Kasumi-1 (cell line): ENCODE measurements at places on chromosomes 6 and 20.
A peak's percentile ranks its signal among the peaks of the same experiment; 100 is the strongest.

DNA sequence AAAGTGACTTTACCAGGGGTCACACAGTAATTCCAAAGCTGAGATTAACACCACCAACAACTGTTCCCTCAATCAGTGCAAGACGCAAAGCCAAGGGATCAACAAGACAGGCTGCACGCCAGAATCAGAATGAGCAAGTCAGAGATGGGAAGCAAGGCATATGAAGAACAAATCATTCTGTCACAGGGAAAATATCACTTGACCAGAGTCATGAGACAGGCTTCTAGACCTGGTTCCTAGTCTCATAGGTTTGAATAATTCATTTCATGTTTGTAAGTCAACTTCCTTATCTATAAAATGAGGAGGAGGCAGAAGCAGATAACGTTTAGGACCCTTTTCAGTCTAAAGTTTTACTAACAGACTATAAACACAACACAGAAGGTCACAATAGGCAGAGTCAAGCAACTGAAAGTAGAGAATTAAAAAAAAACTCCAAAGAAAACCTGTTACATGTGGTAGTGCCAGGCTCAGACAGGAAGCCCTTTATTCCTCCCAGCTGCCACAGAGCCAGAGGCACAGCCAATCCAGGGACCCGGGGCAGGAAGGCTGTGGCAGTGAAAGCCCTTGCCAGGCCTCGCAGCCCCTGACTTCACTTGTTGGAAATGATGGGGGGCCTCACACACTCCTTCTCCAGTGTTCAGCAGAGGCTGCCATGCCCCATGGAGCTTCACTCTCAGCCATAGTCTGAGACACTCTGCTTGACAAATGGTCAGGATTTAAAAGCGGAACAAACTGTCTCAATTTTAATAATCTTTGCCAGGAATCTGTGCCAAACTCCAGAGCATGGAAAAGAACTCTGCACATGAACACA lies 29.2 kb upstream of the DST start:
- DNase-seq = no peak

DNA sequence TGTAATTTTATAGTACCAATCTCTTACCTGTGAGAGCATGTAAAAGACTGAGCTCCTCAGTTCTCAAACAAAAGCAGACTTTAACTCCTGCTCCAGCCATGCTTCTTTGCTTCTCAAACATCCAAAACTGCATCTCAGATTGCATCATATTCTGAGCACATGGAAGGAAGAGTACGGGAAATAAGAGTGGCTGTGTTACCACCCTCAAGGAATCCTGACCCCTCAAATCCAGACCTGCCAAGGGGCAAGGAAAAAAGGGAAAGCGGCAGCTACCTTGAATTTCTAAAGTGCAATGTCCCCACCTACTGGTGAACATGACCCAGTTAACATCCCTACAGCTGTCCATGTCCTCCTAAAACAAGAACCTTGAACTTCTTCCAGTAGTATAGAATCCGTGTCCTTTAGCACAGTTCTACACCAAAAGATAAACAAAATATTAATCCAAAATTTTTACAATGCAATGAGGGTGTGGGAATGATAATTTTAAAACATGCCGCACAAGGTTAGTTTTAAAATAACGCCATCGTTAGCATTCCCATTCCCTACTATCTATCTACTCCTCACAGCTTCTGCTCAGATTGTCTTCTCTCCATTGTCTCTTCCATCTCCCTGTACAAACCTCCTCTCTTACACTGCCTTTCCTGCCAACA lies 34.1 kb upstream of the HLA-DQB1 start:
- DNase-seq = peak; percentile 46

DNA sequence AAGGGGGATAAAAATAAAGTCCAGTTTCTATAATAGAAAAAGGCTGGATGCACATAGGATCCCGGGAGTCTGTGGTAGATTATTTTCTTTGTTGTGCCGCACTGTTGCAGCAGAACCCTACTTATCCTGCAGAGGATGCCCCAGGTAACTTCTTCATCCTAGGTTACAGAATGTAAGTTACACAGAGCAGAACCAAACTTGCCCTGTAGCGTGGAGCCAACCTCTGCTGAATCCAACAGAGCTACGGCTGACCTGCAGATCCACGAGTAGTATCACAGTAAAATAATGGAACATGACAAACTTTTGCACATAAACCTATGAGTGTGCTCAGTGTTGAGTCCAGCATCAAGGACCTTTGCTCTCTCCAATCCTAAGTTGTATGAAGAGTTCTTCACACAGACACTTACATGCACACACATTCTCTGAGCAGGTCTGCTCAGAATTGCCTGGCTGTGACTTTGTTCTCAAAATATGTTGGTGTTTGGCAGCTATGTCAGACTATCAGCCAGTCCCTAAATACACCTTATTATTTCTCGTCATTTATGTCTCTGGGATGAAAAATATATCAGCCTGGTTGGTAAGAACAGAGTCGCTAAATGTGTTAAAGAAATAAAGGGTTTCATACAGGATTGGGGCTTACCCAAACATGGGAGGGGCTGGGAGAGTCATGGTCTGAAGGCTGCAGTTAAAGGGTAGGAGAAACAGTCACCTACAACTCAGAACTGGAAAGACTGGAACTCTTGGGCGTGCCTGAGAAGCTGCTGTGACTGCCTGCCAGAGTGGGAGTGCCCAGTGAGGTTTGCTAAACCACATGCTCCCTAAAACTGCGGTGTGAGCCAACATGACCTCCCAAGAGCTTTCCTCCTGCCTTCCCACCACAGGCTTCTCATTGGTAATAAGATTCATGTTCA lies 165.1 kb upstream of the SLC24A3 start:
- DNase-seq = no peak

- no peak for DNase-seq
Measured at GRCh38 chr20:44081476-44081875, 105.5 kb downstream of the JPH2 start.

DNA sequence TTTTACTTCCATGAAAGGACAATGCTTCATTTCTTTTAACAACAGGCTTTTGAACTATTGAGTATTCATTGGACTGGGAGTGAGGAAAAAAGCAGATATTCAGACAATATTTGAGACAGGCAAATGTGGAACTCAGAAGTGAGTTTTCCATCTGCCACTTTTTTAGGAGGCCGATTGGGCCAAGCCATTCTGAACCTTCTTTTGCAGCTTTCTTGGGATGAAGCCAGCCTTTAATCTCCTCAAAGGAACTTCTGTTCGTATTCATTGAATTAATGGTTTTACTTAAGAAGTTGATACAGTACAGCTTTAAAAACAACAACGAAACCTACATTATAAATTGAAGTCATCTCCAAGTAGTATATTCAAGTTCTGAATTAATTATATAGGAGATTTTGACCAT lies 187.1 kb upstream of the RNF217 start:
- DNase-seq = no peak

DNA sequence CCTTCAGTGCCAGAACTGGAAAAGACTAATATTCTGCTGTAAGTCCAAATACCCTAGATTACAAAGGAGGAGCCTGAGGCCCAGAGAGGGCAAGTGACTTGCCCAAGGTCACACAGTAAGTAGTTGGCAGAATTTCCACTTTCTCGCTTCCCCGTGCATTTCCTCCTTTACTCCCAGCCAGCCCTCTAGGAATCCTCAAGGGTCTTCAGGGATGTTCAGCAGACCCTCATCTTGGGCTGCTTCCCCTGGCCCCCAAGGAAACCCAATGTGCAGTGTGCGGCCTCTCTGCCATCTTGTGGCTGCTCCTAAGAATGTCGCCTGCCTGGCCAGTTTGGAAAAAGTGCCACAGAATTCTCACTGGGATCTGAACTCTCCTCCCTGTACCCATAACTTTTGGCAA lies 217.7 kb upstream of the LRFN2 start:
- no peak for DNase-seq

DNA sequence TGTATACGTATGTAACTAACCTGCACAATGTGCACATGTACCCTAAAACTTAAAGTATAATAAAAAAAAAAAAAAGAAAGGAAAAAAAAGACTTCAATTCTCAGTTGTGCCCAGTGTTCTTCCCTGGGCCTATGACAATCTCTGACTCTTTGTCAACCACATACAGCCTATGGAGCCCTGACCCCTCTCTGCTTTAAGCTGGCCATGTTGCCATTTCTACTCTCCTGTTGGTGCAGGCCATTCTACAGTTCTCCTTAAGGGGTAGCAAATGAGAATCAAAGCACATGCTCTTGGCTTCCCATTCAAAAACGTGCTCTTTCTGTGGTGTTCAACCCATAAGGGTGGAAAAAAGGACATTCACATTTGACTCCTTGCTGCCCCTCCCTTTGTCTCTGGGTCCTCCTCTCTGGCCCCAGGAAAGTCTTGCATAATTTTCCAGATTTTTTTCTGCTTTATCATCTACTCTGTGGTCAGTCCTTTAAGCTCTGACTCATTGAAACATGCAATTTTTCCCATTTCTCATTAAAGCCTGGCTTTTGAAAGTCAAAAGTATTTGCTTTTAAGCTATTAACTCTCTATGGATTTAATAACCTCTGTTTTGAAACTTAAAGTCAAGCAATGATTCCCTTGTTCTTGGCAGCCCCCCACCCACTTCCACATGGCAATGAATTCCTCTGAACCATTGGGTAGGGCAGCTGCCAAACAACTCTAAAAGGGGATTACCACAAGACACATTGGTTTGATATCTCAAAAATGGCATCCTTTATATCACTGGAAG lies 208.6 kb upstream of the MCHR2 start:
- no peak for DNase-seq

GRCh38 chr6:6875818-6876470 lies 231.8 kb upstream of the RREB1 start:
- peak; percentile 13 for DNase-seq

GRCh38 chr6:130697995-130698535 lies 129.1 kb upstream of the SMLR1 start:
- DNase-seq = peak; percentile 69

DNA sequence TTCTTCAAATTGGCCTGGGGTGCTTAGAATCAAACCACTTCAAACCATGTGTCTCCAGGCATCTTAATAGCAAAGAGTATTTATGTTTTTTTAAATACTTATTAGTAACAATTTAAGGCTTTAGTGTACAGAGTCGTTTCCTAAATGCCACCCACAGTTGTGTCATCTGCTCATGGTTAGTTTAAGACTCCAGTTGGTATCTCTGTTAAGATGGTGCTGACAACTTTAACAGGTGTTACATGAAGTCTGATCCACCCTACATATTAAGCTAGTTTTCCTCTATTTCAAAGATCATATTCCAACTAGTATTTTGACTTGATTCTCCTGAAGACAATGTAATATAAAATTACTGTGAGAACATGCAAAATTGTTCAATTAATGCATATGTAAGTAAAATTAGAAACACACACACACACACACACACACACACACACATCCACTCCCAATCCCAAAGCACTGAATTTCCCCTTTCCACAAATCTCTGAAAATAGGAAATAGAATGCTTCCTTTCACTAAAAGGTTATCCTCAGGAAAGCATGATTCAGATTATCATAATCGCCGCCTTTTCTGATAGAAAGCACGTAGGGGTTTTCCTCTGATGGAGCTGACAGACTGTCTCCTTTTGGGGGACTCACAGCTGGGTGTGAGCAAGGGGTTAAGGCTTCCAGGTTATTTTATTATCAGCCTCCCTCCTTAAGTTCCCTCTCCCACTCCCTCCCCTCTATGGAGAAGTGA lies 10.5 kb downstream of the CNKSR3 start:
- no peak for DNase-seq

- DNase-seq = peak; percentile 81
Measured at GRCh38 chr20:17898548-17898994, 70.0 kb downstream of the SNX5 start.

DNA sequence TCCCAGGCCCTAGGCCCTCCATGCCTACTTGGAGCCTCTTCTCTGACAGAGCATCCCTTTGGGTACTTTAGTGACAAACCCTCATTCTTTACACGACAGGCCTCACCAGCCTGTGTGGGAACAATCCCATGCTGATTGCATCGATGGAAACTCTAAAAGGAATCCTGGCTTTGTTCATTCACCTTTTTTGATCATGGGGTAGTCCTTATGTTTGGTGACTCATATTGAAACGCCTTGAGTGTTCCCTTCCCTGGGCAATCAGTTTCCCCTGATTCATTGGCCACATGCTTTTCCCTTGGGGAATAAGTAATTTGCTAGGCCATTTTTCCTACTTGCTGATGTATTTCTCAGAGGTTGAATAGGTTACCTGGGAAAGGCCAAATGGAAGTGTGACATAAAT lies 14.7 kb upstream of the TNFAIP3 start:
- DNase-seq = no peak

DNA sequence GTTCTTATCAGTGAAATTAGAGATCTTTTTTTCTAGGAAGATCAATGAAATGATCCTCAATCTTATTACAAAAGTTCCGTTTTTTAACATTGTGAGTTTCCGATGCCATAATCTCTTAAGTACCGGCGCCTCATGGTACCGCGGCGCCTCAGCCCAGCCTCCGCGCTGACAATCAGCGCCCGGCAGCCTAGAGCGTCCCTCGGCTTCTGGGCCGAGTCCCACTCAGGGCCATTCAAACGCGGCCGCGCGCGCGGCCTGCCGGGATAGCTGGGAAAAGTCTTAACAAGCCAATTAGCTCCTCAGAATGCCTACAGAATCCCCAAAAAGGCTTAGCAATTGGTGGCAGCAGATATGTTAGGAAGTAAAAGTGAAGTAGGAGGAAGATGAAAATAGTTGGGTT lies 204.8 kb downstream of the ADGB start:
- no peak for DNase-seq

DNA sequence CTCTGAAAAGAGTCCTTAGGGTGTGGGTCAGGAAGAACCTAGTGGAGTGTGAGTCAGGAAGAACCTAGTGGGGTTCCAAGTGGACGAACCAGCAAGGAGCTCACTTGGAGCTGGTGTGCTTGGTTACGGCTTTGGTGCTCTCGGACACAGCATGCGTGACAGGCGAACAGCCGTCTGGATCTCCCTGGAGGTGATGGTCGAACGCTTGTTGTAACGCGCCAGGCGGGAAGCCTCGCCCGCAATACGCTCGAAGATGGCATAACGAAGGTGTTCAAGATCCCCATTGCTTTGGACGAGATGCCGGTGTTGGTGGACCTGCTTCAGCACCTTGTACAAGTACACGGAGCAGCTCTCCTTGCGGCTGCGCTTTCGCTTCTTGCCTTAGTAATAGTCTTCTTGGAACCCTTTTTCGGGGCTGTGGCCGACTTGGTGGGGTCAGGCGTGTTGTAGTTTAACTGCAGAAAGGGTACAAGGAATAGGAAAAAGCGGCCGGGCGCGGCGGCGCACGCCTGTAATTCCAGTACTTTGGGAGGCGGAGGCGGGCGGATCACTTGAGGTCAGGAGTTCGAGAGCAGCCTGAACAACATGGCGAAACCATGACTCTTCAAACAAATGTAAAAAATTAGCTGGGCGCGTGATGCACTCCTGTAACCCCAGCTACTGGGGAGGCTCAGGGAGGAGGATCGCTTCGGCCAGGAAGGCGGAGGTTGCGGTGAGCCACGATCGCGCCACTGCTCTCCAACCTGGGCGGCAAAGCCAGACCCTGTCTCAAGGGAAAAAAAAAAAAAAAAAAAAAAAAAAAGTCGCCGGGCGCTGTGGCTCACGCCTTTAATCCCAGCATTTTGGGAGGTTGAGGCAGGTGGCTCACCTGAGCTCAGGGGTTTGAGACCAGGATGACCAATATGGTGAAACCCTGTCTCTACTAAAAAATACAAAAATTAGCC lies 48.0 kb downstream of the OR2B2 start:
- no peak for DNase-seq

- no peak for DNase-seq
Measured at GRCh38 chr6:123430970-123431369, 205.8 kb downstream of the TRDN start.

GRCh38 chr6:135105299-135105698 lies 50.7 kb upstream of the HBS1L start:
- DNase-seq = no peak

GRCh38 chr6:81565071-81565470 lies 187.4 kb downstream of the TENT5A start:
- DNase-seq = no peak
